ENCODE measurements at places on chromosomes 11 and 22.

- DNase-seq = no peak
These were observed 9.0 kb downstream of the NAT10 start for GRCh38 chr11:34114471-34114870.

- DNase-seq = no peak
These were observed 35.3 kb downstream of the IL18 start for GRCh38 chr11:112128483-112129121.

GRCh38 chr11:2772544-2773031 is 72.8 kb upstream of the KCNQ1OT1 start:
- DNase-seq = no peak

DNA sequence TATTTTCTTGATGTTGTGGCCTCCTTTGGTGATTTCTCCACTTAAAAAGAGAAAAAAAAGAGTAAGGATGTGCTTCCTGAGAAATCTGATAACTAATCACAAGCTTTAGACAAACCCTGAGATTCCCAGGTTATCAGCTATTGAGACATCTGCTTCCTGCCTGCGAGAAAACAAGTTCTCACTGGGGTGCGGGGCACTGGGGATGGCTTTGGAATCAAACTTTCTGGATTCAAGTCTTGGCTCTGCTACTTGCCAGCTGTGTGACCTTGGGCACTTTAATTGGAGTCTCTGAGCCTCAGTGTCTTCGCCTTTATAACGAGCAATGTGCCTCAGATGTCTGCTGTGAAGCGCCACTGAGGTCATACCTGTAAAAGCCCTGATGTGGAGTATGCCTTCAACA is 152.5 kb upstream of the NAV2 start:
- DNase-seq = no peak

DNA sequence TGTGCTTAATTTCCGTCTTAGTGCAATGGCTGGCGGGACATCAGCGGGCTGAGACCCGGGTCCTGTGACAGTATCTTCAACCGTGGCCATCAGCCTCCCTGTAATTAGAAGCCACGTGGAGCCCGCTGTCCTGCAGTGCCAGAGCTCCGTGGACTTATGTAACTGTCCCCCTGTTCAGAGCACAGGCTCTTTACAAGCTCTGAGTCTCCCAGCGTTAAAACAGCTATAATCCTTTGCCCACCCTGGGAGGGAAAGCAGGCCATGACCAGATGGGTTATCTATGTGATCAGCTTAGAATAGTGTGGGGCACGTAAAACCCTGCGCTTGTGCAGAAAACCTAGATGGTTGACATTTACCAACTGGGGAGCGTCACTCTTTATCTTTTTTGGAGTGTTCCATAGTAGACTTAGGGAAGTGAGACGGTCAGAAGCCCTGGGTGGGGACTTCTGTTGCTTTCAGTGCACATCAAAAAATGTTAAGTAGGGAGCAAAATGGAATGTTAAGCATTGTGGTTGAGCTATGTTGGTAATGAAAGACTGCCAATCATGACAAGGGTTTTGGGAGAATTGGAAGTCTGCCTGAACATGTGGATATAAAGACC is 103.5 kb upstream of the CADM1 start:
- no peak for DNase-seq

DNA sequence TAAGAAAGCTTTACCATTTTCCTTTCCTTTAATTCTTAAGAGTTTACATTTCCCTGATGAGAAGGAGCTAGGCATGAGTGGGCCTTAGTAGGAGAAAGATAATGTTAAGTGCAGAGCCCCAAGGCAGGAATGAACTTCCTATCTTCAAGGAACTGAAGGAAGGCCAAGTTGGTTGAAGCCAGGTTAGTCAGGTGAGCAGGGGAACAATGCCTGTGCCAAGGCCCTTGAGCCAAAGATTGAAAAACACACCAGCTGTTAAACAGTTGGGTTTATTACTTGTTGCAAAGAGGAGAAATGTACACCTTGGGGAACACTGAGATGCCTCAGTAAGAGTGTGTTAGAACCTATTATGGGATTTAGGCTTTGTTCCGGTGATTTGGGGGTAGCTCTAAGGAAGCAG is 10.0 kb downstream of the CNTF start:
- DNase-seq = no peak

DNA sequence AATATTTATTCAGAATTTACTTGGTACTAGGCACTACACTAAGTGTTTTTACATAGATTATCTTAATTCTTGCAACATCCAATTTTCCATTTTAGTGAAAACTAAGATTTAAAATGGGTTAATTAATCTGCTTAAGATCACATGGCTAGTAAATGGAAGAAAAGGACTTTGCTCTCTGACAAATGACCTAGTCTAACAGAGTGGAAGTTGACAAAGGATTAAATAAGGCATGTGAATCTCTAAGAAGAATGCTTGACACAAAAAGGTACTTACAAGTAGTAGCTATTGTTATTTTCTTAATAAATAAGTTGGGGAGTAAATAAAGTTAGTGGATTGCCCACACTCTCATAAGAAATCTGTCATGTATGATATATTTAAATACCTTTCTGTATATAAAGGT is 584.8 kb downstream of the DLG2 start:
- DNase-seq = no peak

DNA sequence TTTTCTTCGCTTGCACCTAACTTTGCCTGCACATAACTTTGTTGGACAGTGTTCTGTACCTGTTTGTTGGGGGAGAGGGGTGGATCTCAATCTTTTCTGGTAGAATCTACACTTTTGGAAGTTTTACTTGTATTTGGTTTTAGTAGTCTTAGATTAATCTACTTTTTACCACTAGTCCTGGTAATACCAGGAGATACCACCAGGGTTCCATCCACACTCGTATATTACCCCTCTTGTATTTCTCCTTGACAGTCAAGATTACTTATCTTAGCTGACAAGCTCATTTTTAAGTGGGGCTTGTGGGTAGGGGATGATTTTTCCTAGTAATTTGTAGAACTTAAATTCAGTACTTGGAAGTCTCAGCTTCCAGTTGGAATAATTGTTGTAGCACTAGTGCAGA is 37.3 kb upstream of the TECTA start:
- DNase-seq = peak; percentile 37

DNA sequence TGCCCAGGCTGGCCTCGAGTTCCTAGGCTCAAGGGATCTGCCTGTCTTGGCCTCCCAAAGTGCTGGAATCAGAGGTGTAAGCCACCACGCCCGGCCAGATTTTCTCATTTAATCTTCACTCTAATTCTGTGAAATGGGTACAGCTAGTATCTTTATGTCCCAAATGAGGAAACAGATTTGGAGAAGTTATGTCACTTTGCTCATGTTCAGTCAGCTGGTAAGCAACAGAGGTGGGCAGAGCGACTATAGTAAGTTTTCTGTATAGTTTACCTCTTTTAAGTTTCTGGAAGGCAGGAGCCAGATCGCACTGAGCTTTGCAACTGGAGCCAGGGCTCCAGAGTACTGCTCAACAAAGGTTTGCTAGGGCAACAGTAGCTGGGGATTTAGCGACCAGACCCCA is 33.2 kb downstream of the RCOR2 start:
- no peak for DNase-seq

DNA sequence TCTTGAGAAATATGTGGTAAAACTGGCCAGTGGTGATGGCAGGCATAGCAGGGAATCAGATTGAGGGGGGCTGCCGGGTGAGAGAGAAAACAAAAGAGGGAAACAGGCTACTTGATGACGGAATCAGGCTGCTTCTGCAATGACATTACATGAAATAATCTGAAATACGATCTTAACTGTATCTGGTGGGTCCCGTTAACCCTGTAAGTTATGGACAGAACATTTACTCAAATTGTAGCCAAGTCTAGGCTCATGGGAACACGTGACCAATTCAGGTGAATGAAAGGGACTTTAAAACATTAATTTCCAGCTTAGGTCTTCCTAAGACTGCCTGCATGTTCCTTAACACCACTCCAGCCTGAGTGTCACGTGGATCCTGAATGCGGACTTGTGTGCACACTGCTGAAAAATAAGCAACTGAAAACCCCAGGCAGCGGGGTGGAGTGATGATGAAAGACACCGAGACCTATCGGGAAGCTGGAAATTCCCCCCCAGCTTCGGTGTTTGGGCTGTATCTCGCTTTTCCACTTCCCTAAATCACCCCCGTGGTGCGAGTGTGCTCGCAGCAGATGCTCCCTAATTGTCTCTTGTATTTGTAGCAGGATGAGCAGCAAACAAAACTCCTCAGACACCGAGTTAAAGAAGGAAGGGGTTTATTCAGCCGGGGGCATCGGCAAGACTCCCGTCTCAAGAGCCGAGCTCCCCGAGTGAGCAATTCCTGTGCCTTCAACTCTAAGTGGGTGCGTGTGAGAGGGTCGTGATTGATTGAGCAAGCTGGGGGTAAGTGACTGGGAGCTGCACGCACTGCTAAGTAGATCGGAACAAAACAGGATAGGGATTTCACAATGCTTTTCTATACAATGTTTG is 145.0 kb upstream of the GRK3 start:
- DNase-seq = no peak

GRCh38 chr11:74459584-74459983 is 7.8 kb downstream of the KCNE3 start:
- peak; percentile 76 for DNase-seq

DNA sequence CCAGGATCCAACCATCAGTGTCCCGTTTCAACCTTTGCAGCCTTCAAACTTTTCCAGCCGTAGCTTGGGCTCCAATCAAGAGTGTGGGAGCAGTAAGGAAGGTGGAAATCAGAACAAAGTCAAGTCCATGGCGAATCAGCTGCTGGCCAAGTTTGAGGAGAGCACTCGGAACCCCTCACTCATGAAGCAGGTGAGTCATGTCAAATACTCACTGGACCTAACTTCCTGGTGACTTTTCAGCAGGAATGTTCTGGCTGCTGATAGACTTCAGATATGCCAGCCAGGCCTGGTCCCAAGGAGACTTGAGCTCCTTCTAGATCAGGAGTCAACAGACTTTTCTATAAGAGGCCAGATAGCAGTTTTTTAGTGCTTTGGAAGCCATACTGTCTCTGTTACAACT is 129.0 kb downstream of the MICAL2 start:
- no peak for DNase-seq

DNA sequence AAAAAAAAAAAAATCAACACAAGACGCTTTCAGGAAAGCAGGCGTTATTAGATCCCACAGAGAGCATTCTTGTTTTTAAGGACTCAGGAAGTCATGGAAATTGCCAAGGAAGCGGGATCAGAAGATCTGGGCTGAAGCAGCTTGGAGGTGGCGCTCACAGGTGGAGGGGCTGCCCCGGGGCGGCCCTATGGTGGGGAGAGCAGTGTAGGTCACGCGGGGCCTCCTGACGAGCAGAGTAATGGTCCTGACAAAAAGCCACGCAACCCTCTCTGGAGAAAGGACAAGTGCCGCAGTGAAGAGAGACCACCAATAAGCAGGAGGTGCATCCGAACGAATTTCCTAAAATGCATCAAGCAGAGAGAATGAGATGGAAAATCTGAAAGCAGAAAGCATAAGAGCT is 407.0 kb downstream of the BRD1 start:
- DNase-seq = no peak

DNA sequence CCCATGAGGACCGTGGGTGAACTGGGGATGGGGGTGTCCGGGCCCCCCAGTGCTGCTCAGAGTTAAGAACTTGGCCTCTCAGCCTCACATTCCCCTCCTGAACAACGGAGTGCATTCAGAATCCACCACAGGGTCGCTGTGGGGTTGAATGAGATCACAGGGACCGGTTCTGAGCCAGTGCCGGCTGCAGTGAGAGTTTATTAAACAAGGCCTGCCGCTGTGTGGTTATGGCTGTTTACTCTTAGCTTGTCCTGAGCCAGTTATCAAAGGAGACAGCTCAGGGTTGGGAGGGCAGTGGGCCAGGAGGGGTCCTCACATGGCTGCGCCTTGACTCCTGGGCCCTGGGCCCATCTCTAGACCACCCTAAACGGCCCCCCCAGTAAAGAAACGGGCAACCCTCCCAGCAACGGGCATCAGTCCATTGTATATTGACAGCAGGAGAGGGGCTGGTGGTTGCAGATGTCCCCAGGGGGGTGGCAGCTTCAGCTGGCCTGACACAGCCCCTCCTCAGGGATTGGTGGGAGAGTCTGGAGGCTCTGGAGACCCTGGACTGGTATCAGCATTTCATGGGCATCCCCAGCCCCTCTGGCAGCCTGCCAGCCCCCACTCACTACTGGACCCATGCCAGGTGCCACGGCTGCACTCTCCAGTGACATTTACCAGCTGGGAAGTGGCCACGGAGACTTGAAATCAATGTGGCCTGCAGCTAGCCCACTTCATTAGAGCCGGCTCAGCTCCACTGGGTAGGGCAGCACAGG is 15.1 kb upstream of the CABP7 start:
- no peak for DNase-seq

- DNase-seq = no peak
These were observed 51.9 kb downstream of the SPECC1L start for GRCh38 chr22:24322522-24322921.

GRCh38 chr22:33793475-33793874 is 126.8 kb downstream of the LARGE1 start:
- DNase-seq = no peak

GRCh38 chr11:72123117-72123653 is 10.7 kb upstream of the ANAPC15 start:
- no peak for DNase-seq

- no peak for DNase-seq
These were observed 104.0 kb upstream of the TOP3B start for GRCh38 chr22:22086501-22087158.

DNA sequence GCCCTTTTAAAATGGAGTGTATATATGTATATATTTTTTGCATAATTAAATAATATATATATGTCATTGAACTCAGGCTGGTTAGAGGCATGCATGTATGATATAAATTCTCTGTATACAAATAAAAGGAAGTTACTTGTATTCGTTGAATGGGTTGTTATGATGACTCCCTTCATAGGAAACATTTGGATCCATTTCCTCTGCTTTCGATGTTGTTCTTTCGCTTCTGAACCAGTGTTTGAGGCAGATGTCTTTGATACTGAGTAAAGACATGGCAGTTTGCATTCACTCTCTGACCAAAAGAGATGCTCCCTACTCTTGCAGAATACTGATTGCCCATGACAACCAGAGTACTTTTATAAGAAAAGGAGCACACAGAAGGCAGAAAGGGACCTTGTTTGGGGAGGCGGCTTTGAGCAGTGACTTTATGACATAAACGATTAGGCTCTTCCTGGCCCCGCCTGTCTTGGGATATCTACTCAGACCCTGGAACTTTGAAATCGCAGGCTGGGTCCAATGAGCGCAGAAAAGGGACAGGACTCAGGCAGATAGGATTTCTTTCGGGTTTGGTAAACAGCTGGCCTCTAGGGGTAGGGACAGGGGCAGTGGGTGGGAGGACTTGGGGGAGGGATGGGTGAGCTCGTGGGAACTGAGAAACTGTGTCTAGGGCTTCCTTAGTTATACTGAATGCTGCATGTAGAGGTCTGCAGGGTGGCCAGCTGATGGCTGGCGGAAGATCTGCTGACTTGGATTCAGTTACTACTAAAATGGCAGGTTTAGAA is 23.2 kb downstream of the TIMP3 start:
- no peak for DNase-seq

DNA sequence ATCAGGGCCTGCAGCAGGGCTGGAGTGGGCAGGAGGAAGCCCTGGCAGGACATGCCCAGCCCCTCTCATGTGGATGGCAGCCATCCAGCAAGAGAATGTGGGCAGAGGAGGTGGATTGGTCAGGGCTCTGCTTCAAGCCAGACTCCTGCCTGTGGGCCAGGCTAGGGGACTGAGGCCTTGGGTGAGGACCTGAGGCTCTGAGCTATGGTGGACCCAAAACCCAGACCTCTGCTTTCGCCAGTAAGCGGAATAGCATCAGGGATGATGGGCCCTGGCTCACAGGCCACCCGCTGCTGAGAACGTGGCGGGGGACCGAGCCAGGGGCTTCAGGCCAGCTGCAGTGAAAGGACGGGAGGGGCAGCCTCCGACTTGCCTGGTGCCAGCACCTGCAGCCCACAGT is 57.4 kb downstream of the LINC01488 start:
- no peak for DNase-seq

Measured in hematopoietic multipotent progenitor cell treated with erythropoietin and hydrocortisone succinate and interleukin-3 and kit ligand, for 15 days (in vitro differentiated cells).